Urothelium cell line (cell line): ENCODE measurements at places on chromosomes 16 and 17.
A peak's percentile ranks its signal among the peaks of the same experiment; 100 is the strongest.

- no peak for DNase-seq
Observed at GRCh38 chr16:1474082-1474795, 589 bp downstream of the CLCN7 start.

DNA sequence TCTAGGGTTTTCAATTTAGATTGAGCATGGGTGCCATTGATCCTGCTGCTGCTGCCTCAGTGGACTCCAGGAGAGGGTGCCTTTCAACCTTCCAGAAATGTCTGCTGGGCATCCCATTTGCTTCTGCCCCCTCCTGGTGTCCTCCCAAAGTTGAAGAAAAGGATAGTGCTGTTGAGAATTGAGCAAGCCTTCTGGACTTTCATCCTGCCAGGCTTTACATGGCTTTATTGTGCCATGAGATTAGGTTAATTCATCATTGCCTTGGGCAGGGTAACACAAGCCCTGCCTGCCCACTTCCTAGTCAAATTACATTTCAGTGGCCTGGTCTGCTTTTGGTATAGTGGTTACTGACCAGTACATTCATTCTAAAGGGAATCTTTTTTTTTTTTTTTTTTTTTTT, 17.9 kb upstream of the TANGO6 start:
- no peak for DNase-seq

DNA sequence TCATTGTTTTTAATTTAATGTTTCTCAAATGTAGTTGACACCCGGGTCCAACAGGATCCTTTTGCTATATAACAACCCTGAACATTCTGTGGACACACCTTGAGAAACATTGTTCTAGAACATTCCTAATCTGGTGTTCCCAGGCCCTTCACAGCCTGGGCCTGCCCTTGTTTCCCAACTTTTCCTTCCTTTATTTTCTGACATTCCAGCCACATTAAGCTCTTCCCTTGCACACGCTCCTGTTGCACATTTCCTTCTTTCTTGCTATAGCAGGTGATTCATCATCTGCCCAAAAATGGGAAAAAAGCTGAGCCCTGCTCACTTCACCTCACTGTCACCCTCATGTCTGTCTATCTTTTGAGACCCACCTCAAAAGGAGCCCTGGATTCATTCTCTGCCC, 67.9 kb upstream of the MARCHF10 start:
- no peak for DNase-seq

- no peak for DNase-seq
Observed at GRCh38 chr16:20094157-20094556, 20.5 kb upstream of the GPR139 start.

DNA sequence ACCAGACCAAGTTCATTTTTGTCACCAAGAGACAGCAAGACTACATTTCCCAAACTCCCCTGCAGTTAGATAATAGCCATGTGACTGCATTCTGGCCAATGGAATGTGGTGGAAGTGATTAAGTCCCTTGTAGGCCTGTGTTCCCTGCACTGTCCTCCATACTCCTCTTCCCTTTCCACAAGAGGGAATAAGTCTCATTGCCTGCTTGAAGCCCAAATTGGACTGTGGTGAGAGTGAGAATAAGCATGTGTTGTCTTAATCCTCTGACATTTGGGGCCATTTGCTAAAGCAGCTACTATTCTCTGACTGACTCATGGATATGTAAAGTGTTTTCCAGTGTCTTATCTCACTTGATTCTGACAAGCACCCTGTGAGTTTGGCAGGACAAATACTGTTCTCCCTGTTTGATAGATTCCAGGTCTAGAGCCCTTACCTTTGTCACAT, 20.7 kb downstream of the PIK3R6 start:
- peak; percentile 30 for DNase-seq

DNA sequence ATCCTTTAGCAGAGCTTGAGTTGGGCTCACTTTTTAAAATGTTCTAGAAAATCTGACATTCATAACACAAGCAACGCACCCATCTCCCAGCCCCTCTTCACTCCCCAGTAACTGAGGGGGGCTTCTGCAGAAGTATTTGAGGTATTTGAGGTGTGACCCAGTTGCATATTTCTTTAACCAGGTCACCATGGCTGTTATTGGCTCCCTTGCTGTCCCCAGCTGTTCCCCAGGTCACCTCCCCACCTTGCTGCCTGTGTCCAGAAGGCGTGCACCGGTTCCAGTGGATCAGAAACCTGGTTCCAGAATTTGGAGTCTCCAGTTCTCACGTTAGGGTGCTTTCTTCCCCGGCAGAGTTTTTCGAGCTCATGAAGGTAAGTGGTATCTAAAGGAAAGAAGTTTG, 13.8 kb downstream of the PGS1 start:
- DNase-seq: peak; percentile 48

- DNase-seq: no peak
Observed at GRCh38 chr16:31214708-31215286, 878 bp downstream of the TRIM72 start.

GRCh38 chr17:66767154-66767933, 67.6 kb upstream of the CACNG5 start:
- DNase-seq: no peak

DNA sequence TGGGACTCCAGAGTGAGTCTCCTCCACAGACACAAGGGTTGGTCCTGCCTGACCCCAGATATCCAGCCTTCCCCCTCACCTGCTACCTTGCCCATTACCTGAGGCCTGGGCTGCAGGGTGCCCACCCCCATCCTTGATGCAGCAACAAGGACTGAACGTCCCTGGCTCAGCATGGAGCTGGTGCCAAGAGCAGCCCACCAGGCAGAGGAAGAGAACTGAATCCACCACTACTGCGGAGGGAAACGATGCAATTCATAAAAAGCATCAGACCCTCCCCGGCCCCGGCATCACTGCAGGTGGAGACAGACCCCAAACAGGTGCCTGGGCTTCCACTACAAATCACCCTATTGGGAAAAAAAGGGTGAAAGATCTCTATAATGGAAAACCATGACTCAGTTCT, 131.0 kb upstream of the TNRC6C start:
- no peak for DNase-seq

GRCh38 chr16:19031738-19032137, 35.7 kb upstream of the COQ7 start:
- DNase-seq: no peak

GRCh38 chr17:63701868-63702720, 2.2 kb upstream of the LIMD2 start:
- DNase-seq: no peak

- DNase-seq: no peak
Observed at GRCh38 chr17:79840269-79840988, 1.2 kb upstream of the CBX4 start.
